ENCODE measurements at places on chromosomes 12 and 14.

GRCh38 chr12:23504641-23505399, 444.6 kb downstream of the SOX5 start:
- no peak for DNase-seq

DNA sequence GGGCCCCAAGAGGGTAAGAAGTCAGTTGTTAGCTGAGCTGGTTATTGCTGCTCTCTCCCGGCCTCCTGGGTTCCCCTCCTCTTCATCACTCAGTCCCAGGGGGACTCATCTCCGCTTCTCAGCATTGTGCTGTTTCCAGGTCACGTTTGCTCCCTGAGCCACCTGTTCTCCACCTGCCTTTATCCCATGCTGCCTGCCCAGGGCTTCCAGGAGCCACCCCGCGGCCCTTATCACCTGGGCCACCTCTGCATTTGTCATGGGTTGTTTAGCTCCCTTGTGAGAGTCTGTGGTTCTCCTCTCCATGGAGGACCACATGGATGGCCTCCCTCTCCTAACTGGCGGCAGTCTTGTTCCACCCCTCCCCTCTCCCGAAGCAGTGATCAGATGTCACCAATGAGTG, 36.0 kb downstream of the SYNDIG1L start:
- DNase-seq = no peak

GRCh38 chr12:127193341-127193740, 1073.6 kb upstream of the TMEM132C start:
- DNase-seq = no peak

- no peak for DNase-seq
These were observed 28.5 kb upstream of the ANHX start for GRCh38 chr12:133264173-133264572.

DNA sequence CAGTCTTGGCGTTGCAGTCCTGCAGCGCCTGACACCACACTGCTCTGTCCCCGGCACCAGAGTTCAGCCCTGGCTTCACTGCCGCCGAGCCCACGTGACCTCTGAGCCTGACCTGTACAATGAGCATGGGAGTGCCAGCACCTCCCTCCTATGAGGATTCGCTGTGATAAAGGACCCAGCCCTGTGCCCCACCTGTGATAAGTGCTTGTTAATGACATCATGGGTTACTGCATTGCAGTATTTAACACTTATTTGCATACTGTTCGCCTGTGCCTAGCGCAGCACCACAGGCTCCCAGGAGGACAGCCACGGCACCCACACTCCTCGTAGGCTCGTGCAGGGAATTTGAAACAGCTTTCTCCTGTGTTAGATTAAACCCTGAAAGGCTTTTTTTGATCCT, 118.2 kb upstream of the GSC start:
- DNase-seq = no peak
